ENCODE measurements at places on chromosomes 5 and 9. TPM values are rescaled to one million over a fixed set of nuclear protein-coding genes. Genes with fewer than 3 reads are reported as not detected.
A peak's percentile ranks its signal among the peaks of the same experiment; 100 is the strongest.

GRCh38 chr9:5450359-5451091 lies at the start of gene CD274:
CD274 (plus strand) TSS chr9:5450542; CDS start chr9:5456114, 5,572 bp downstream.
- H3K4me1 ChIP-seq: peaks cover 12% of the 10 kb centered on the region
- DNase-seq: peak; percentile 29
- no peaks in the 10 kb centered on the region for H3K36me3 ChIP-seq

- no peaks in the 10 kb centered on the region for H3K4me1 ChIP-seq
- H3K27ac ChIP-seq: no peak overlapping the region
- H3K27me3 ChIP-seq: no peaks in the 10 kb centered on the region
- DNase-seq: no peak
- H3K36me3 ChIP-seq: no peaks in the 10 kb centered on the region
- H3K4me3 ChIP-seq: no peak overlapping the region
Measured at GRCh38 chr5:2992806-2993205, 241.3 kb upstream of the IRX2 start.

- no peaks in the 10 kb centered on the region for H3K4me1 ChIP-seq
- no peaks in the 10 kb centered on the region for H3K36me3 ChIP-seq
- H3K27ac ChIP-seq: no peak overlapping the region
- no peak overlapping the region for H3K4me3 ChIP-seq
Measured at GRCh38 chr9:124716808-124717207, 54.3 kb downstream of the NR6A1 start.

GRCh38 chr5:18483451-18483850 lies 849.2 kb downstream of the TAF11L14 start:
- H3K36me3 ChIP-seq: no peaks in the 10 kb centered on the region
- H3K27me3 ChIP-seq: no peaks in the 10 kb centered on the region
- H3K27ac ChIP-seq: no peak overlapping the region
- no peaks in the 10 kb centered on the region for H3K4me1 ChIP-seq

The WDR38 gene
- not detected for total RNA-seq

DNA sequence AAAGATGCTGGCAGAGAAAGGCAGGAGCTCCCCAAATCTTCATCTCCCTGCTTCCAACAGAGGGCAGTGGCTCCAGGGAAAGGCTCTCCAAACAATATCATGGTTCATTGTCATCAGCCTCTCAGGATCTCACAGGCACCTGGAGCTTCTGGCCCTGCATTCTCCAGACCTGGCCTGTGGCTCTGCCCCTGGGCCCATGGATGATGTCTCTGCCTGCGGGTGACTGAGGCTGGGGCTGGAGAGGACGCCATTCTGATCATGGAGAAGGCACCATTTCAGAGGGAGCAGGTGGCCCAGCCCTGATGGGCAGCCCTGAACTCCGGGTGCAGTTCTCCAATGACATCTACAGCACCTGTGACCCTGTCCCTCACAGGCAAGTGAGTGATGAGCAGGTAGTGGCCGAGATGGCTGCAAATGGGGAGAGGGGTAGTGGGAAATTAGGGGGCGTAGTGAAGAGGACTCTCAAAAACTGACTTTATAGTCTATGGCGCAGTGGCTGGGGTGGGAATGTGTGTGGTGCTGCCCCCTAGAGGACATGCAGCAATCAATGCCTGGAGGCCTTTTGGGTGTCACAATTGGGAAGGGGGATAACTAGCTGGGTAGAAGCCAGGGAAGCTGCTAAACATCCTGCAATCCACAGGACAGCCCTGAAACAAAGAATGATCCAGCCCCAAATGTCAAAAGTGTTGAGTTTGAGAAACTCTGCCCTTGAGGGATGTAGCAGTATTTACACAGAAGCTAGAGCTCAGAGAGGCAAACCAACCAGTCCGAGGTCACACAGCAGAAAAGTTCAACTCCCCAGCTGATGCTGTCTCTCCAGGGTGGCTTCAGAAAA lies 3.2 kb downstream of the SH3PXD2B start:
- H3K27me3 ChIP-seq: peaks cover 4% of the 10 kb centered on the region
- H3K36me3 ChIP-seq: no peaks in the 10 kb centered on the region
- peaks cover 31% of the 10 kb centered on the region for H3K4me1 ChIP-seq
- no peak overlapping the region for H3K4me3 ChIP-seq
- H3K27ac ChIP-seq: peak overlapping the region; percentile 93

DNA sequence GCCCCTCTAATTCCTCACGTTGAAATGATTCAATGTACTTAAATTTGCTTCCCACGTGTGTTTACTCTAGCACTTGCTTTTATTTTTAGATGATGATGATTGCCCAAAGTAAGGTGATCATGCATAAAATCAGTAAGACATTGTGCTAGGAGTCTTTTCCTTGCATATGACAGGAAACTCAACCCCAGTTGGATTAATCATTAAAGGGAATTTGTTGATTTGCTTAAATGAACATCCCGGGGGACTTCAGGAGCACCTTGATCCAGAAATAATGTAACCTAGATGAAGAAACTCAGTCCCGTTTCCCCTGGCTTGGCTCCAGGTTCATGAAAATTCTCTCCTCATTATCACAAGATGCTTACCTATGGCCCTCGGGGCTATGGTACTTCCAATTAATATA lies 106.1 kb upstream of the STC2 start:
- no peak for DNase-seq
- no peaks in the 10 kb centered on the region for H3K27me3 ChIP-seq
- H3K36me3 ChIP-seq: no peaks in the 10 kb centered on the region
- H3K4me1 ChIP-seq: no peaks in the 10 kb centered on the region
- H3K27ac ChIP-seq: no peak overlapping the region
